NCI-H1930 (cell line): ENCODE measurements at places on chromosomes 1 and 21.

DNA sequence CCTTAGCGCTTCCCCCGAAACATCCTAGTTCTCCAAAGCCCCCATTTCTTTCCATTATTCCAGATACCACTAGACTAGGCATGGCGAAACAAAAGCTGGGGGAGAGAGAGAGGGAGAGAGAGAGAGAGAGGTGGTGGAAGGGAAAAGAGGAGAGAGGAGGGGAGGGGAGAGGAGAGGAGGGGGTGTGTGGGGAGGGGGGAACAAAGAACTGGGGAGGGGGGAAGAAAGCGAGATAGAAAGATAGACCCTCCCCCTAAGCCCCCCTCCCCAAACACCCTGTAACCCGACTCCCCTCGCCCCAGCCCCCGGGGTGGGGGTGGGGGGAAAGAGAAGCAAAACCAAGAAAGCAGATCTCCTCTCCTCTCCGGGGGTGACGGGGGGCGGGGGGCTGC lies 352 bp downstream of the MEX3A start:
- DNase-seq: no peak

DNA sequence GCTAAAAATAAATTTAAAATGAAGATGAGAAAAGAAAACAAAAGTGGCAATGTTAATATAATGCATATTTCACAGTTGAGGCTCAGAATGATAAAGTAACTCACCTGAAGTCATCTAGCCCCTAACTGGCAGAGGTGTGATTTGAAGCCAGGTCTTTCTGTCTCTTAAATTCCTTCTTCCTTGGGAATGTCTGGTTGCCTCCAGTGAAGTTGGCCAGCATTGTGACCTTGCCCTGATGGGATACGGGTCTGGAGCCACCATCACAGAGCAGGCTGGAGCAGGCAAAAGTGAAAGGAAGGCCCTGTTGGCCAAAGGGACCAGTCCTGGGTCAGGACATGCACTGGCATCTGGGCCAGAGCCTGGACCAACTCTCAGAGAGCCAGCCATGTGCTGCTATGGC lies 111.7 kb downstream of the EPHB2 start:
- DNase-seq: no peak

DNA sequence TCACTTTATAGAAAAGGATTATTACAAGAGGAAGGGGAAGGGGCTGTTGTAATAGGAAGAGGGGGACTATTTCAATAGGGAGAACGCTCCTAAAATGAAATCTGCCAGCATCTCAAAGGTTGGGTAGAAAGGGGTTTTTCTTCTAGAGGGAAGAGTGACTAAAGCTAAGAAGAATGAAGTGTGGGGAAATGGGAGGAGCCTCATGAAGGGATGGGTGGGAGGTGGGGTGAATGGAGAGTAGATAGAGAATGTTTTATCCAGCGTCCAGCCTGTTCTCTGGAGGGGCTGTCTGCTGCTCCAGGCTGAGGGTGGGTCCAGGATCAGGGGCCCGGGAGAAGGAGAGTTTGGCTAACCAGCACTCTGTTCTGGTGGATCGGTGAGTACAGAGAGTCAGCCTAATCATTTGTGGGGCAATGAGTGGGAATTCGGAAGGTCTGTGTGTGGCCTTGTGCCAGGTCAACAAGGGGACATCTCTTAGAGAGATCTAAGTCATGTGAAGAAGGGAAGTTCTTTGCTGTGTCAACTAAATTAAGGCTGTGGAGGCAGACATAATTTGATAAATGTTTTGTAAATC lies 25.2 kb downstream of the VN1R5 start:
- no peak for DNase-seq

DNA sequence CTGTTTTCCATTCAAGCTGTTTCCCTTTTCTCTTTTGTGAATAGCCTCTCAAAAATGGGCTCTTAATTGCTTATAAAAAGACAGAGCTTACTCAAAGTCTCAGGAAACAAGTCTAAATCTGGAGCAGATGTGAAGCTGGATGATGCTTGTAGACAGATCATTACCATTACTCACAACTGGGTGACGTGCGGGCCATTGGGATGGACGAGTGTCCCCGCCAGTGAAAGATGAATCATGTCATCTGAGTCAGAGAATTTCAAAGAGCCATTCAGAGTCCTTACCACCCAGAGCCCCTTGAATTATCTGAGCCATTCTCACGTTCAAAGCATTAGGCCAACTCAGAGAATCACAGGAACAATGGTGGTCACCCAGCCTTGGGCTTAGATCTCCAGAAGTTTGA lies 134.6 kb downstream of the HUNK start:
- no peak for DNase-seq

DNA sequence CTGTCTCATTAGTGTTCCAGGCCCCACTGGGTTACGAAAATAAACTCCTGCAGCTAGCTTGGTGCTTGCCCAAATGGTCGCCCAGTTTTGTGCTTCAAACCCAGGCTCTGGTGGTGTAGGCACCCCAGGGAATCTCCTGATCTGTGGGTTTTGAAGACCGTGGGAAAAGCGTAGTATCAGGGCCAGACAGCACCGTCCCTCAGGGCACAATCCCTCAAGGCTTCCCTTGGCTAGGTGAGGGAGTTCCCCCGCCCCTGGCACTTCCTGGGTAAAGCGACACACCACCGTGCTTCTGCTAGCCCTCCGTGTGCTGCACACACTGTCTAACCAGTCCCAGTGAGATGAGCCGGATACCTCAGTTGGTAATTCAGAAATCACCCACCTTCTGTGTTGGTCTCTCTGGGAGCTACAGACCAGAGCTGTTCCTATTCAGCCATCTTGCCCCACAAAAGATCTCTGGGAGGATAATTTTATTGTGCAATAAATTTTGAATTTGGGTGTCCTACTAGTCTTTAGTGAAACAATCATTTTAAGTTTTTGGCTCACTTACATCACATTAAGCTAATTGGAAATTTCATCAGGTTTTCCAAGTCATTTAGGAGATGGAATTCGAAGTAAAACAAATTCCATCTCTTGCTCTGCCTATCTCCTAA lies 9.4 kb upstream of the SLC25A24 start:
- no peak for DNase-seq

DNA sequence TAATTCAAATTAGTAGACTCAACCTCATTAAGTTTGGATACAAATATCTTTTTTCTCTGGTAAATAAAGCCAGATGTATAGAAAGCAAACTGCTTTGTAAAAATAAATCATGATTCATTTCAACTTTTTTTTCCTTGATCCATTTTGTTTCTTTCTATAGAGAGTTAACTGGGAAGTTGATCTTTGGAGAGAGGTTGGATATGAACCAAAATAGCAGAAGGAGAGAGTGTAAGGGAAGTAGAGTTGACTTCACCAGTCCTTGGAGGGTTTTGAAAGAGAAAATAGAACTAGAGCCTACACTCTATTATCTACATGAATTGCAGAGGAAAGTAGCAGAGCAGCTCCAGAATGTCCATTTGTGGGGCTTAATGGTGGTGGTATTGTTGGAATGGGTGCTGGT lies 243.8 kb downstream of the ADGRL2 start:
- no peak for DNase-seq
